ENCODE measurements at places on chromosomes 12 and 14. TPM values are rescaled to one million over a fixed set of nuclear protein-coding genes. Genes with fewer than 3 reads are reported as not detected.

GRCh38 chr12:6953442-6954315 lies 2.5 kb downstream of the PTPN6 start:
- DNase-seq: peak; percentile 75

DNA sequence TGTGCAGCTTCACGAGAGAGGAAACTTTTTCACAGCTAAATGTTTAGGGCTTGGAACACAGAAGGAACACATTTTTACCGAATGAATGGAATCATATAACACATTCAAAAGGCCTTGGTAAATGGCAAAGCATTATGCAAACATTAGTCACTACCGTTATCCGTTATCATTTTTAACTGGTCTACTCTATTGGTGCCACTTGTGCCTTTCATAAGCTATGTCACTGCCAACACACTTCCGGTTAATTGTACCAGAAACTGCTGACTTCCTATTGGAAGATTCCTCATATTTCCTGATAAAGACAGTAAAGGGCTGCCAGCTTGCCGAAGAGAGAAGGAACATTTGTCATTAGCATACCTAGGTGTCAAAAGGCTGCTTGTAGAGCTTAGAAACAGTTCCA lies 169.2 kb downstream of the APAF1 start:
- no peak for DNase-seq

DNA sequence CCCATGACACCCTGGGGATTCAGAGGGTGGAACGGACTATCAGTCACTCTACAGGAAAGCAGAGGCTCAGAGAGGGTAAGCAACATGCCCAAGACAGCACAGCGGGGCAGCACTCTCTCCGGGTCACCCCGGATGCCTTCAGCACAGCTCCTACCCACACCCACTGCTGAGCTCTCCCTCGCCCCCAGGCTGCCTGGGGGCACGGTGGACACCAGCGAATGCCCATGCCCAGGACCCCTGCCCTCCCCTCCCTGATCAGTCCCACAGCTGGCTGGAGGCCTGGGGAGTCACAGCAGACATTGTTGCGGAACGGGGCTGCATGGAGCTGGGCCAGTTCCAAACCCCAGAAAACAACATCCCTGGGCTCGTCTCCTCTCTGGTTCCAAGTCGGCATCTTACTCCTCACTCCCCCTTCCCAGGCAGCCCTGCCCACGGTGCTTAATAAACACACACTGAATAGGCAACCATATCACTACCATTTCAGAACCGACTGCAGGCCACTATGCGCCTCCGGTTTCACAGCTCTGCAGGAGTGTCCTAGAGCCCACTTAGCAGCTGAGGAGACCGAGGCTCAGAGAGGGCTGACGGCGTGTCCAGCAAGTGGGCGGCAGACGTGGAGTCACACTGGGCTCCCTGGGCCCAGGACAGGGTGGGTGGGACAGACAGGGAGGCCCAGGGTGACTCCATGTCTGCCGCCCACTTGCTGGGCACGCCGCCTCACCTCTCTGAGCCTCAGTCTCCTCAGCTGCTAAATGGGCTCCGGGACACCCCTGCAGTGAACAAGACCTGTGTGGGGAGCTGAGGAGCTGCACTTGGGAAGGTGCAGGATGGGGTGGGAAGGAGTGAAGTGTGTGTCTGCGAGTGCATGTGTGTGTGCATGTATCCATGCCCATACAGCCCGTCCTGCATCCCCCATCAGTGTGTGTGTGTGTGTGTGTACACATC lies 27.0 kb downstream of the CCDC85C start:
- DNase-seq: no peak

GRCh38 chr14:77032844-77033621 lies 4.5 kb upstream of the IRF2BPL start:
- peak; percentile 97 for DNase-seq

- no peak for DNase-seq
Measured at GRCh38 chr14:52251724-52252123, 15.8 kb upstream of the PTGDR start.

The MORN3 gene
- total RNA-seq: 1.5 TPM

The TBX3 gene
- total RNA-seq: 35.6 TPM

DNA sequence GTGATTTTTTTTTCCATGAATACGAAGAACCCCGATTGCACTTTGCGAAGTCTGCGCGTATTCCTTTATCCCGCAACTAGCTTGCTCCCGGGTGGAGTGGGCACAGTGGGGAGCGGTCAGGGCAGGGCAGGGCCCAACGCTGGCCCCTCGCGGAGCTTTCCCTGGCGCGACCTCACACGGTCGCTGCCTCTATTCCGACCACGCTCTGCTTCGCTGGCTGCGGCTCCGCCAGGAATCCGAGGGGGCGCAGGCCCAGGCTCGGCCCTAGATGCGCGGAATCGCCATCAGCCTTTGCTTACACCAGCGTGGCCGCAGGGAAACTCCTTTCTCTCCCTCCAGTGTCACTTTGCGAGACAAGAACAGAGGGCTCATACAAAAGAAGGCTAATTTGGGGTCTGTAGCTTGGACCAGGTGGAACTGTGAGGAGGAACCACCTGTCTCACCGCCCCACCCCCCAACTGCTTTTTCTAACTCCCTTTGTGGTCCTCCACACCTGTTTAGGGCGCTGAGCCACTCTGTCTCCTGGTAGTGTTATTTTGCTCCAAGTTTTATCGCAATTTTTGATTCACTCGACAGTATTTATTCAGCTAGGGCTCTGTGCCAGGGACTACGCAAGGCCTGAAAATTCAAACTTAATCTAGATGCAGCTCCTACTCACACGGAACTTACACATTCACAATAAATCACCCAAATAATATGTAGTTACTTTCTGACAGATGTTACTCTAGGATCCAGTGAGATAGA lies 3.1 kb upstream of the NKX2-1 start:
- no peak for DNase-seq

DNA sequence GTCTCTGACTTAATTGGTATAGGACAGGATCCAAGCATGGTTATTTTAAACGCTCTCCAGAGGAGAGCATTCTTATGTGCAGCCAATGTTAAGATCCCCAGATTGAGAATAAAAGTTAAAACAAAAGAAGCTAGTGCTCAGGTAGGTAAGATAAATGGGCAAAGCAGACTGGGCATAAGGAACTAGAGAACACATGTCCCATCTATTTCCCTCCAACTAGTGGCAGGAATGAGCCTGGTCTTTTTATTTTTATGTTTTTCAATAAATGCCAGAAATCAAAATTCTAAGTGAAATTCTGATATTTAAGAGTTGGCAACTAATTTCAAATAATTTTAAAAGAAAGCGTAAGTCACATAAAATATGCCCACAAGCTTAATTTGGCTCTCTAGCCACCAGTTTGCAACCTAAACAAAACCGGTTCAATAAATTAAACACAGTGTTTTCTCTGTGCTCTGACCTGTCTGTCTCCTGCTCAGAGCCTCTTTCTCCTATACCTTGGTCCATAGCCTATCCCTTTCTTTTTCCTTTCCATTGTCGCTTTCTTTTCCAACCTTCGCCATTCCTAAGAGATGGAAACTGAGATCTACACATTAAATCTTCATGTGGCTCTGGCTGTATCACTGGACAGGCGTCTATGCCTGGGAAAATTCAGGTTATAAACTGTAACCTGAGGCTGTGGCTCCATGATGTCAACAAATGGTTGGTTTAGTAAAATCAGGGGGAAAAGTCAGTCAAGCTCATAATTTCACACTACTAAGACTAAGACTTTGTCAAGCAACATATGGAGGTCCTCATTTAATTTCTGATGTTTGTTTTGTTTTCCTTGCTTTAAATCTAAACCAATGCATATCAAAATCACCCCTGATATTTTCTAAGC lies 5.5 kb downstream of the SLC38A1 start:
- DNase-seq: no peak

GRCh38 chr14:75804570-75805275 lies 143.7 kb downstream of the TTLL5 start:
- DNase-seq: no peak

DNA sequence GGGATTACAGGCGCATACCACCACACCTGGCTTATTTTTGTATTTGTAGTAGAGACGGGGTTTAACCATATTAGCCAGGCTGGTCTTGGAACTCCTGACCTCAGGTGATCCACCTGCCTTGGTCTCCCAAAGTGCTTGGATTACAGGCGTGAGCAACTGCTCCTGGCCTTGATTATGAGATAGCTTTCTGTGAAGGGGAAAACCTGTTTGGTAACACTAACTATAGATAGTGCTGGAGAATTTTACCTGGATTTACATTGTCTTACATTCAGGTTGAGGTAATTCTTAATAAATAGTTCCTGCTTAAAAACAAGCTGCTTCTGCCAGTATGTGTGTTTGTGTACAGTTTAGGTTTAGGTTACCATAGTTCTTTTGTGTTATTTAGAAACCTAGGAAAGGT lies 77.1 kb downstream of the MON2 start:
- DNase-seq: no peak

- DNase-seq: no peak
Measured at GRCh38 chr14:105026802-105027563, 6.1 kb upstream of the CDCA4 start.

Measured in suprapubic skin (tissue), 4 donors.